ENCODE measurements at places on chromosomes 11 and 22.

GRCh38 chr11:104795501-104796213, 102.6 kb downstream of the CASP12 start:
- DNase-seq: no peak

GRCh38 chr11:75541193-75542087, 15.7 kb upstream of the GDPD5 start:
- no peak for DNase-seq

- DNase-seq: no peak
Measured at GRCh38 chr11:119415966-119416365, 7.0 kb downstream of the THY1 start.

DNA sequence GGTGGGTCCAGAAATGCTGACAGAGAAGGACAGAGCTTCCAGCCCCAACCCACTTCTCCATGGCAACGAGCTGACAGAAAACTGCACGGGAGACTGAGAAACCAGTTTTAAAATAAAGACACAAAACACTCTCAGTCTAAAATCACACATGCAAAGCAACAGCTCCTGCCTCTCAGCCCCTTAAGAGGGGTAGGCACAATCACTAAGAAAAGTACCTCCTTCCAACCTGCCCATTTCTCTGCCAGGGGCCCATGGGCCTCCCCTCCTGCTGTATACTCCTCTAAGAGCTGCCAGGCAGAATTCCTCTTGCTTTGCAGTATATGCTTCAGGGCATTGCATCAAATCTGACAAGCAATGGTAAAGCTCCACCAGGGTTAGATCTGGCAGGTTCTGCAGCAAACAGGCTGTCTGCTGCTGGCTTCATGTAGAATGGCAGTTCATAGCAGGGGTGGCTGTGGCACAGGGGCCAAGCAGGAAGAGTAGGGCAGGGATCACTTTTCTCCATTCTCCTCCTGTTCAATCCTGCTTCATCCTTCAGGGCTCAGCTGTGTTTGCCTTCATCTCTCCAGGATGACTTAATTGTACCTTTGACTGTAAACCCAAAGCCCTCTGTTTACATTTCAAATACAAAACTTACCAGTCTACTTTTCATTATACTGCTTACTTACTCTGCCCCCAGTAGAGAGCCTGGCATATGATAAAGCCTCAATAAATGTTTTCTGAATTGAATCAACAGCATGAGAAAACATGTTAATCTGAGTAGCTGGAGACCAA, 77.7 kb downstream of the KCNC1 start:
- no peak for DNase-seq

- DNase-seq: no peak
Measured at GRCh38 chr22:20957683-20958431, 9.2 kb upstream of the AIFM3 start.

GRCh38 chr11:5153574-5154431, 754 bp downstream of the OR52A1 start:
- no peak for DNase-seq

GRCh38 chr22:26444777-26445176, 15.7 kb downstream of the ASPHD2 start:
- DNase-seq: no peak

DNA sequence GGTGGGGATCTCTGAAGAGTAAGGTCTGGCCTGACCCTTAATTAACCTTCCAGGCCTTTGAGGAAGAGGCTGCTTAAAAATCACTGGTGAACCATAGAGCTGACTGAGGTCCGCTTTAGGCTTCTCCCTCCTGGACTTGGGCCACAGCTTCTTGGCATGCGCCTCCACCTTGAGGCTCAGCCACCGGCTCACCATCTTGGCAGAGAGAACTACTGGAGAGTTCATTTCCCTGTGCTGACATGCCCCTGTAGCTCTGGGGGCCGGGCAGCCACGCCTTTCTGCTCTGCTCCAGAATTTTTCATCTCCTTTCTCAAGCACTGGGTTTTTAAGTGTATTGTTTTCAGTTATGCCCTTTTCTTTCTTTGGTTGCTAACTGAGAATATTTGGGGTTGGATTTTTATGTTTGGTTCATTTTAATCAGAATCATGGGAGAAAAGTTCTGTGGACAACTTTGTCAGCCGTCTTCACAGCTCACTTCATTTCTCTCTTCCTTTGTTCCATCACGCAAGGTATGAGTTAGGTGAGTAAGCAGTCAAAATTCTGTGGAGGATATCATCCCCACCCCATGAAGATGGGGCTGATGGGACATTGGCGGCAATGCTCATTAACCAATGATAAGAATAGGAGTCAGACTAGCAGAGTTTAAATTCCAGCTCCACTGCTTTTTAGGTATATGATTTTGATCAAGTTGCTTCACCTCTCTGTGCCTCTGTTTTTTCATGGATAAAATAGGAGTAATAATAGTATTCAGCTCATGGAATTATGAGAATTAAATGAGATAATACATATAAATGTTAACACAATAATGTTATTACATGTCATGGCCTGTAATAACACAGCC, 103.9 kb downstream of the DBX1 start:
- no peak for DNase-seq

- no peak for DNase-seq
Measured at GRCh38 chr22:36682811-36683210, 20.7 kb downstream of the CACNG2 start.

GRCh38 chr22:39490135-39490798, 11.8 kb upstream of the MIEF1 start:
- DNase-seq: peak; percentile 75

GRCh38 chr11:69299023-69299461, 5.1 kb downstream of the MYEOV start:
- DNase-seq: no peak

- DNase-seq: no peak
Measured at GRCh38 chr11:57432714-57433163, 5.8 kb upstream of the SLC43A3 start.

- no peak for DNase-seq
Measured at GRCh38 chr22:17097062-17097461, 12.3 kb downstream of the IL17RA start.

- DNase-seq: no peak
Measured at GRCh38 chr11:46197421-46197820, 76.2 kb upstream of the PHF21A start.

DNA sequence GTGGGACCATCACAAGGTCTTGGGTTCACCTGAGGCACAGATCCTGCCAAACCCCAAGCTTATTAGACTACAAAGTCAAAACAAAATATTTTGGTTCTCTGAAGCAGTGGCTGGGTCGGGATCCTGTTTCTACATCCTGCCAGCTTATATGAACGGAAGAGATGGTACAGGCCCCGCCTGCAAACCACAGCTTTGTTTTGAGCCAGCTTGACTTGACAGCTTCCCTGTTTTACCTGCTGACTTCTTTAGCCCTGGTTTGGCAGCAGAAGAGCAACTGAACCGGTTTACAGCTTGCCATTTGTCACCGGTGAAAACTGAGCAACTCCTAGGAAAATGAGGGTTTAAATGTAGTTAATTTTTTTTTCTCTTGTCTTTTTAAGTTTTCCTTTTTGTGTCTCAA, 11.4 kb downstream of the PACS1 start:
- no peak for DNase-seq

GRCh38 chr11:7573193-7573557, 59.4 kb downstream of the PPFIBP2 start:
- no peak for DNase-seq

GRCh38 chr11:45534132-45534531, 131.3 kb downstream of the CHST1 start:
- no peak for DNase-seq

GRCh38 chr11:114311946-114312345, 15.7 kb downstream of the NNMT start:
- no peak for DNase-seq

- DNase-seq: no peak
Measured at GRCh38 chr11:85712953-85713352, 27.0 kb upstream of the CCDC89 start.

- DNase-seq: peak; percentile 42
Measured at GRCh38 chr11:2091786-2092463, 47.3 kb downstream of the IGF2 start.

GRCh38 chr22:47612311-47612910, 850.0 kb downstream of the TBC1D22A start:
- DNase-seq: no peak

DNA sequence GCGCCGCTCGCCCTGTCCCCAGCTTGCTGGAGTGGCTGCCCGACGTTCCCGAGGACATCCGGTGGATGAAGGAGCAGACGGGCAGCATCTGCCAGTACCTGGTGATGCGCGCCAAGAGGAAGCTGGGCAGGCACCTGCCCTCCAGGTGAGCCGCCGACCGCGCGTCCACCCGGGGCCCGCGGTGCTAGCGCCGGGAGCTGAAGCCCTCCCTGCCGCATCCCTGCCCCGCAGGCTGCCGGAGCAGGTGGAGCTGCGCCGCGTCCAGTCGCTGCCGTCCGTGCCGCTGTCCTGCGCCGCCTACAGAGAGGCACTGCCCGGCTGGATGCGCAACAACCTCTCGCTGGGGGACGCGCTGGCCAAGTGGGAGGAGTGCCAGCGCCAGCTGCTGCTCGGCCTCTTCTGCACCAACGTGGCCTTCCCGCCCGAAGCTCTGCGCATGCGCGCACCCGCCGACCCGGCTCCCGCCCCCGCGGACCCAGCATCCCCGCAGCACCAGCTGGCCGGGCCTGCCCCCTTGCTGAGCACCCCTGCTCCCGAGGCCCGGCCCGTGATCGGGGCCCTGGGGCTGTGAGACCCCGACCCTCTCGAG, 3.3 kb upstream of the CRACR2B start:
- DNase-seq: no peak

- no peak for DNase-seq
Measured at GRCh38 chr11:64074239-64074638, 38.5 kb downstream of the FLRT1 start.

DNA sequence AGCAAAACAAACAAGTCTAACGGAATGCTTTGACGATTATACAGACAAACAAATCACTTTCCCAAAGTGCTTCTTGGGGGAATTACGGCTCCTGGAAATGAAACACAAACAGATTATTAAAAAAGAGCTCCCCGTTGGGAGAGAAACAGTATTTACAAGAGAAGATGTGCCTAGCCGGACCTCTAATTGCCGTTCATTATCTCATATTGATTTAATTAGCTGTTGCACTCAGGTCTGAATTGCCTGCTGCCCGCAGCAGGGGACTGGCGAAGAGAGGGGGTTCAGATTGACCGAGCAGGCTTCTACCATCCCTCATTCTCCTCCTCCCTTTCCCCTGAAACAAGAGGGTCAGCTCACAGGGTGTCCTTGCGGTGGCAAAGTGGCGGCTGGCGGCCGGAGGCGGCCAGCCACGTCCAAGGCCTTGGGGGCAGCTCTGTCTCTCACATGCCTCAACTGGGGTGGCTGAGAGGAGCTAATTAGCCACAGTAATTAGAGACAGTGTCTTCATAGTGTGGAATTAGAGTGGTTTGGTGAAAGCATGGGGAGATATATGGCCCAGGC, 295.1 kb downstream of the MIAT start:
- no peak for DNase-seq

DNA sequence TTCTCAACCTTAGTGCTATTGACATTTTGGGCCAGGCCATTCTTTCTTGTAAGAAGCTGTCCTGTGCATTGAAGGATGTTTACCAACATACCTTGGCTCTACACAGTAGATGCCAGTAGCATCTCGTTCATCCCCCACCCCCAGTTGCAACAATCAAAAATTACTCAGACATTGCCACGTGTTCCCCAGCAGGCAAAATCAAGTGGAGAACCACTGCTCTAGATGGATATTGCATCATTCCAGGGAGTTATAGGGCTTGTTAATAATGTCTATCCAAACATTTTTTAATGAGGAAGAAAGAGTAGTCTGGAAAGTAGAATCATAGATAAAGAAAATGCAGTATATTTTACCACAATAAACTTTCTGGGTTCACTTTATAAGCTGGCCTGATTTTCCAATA, 64.1 kb downstream of the PRMT3 start:
- DNase-seq: no peak

DNA sequence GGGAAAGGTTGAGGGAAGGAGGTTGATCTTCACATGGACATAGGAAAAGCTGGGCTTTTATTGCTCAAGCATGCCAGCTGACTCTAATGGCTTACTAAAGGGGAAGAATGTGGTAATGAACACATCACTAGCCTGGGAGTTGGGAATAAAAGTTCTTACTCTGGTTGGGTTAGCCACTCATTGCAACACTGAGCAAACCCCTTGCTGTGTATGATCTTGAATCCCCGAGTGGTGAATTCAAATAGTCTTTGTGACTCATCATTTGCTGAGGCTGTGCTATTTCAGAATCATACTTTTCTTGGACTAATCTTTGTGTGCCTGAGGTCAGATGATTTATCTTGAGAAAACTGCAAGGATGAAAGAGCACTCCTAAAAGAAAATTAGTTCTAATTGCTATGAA, 304.1 kb upstream of the ANO5 start:
- DNase-seq: no peak

DNA sequence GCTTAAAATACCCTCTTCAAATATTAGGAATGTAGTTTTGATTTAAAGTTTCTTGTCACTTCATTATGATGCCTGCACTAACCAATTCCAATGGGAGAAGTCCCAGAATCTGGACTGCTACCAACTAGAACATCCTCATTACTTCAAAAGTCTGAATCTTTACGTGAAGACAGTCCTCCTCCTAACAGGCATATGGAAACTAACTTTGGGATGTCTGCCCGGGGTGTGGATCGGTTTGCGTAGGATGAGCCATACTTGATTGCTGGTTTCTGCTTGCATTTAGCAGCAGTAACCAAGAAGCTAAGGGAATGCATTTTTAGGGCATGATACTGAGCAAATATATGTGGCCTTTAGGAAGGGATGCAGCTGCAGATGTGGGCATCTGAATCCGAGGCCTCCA, 177.1 kb downstream of the LRRC4C start:
- DNase-seq: no peak

- no peak for DNase-seq
Measured at GRCh38 chr22:39800790-39801520, 92.6 kb downstream of the ENTHD1 start.

- no peak for DNase-seq
Measured at GRCh38 chr11:86011175-86011574, 57.7 kb downstream of the PICALM start.

GRCh38 chr22:28222976-28223745, 304.1 kb upstream of the PITPNB start:
- no peak for DNase-seq

GRCh38 chr22:35334004-35334403, 34.3 kb downstream of the TOM1 start:
- DNase-seq: no peak

DNA sequence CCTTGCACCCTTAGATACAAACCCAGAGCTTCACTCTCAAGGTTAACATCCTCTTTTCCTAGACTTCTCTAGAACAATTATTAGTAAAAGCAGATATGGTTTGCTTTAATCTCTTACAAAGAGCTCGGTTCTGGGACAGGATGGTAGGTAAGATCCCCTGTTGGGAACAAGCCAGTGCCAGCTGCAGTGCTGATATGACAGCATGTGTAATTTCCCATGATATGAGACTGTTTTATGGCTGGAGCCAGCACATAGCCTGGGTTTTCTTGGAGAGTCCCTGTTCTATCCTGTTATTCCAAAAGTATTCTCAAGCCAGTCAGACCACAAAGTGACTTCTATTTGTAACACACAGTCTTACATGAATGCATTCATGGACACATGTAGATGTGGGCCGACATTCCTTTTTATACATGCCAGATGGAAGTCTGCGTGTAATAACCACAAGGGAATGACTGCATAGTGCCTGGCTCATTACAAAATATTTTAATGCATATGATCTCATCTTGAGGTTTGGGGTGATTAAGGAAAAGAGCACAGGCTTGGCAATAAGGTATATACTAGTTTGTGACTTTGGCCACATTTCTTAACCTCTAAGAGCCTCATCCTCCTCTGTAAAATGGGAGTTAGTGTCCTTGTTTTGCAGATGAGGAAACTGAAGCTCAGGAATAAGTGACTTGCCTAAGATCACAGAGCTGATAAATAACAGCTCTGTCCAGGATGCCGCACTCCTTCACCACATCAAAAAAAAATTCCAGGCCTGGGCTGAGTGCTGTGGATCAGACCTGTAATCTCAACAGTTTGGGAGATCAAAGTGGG, 21.8 kb downstream of the CLMP start:
- no peak for DNase-seq
